Activated gamma-delta T cell (primary cell): ENCODE measurements at places on chromosomes 2 and 18.

- no peak for DNase-seq
Measured at GRCh38 chr2:202049840-202050239, 16.2 kb downstream of the FZD7 start.

GRCh38 chr2:24132543-24132942 lies 9.3 kb downstream of the FAM228B start:
- no peak for DNase-seq

GRCh38 chr2:11722292-11723060 lies 24.0 kb upstream of the LPIN1 start:
- no peak for DNase-seq

DNA sequence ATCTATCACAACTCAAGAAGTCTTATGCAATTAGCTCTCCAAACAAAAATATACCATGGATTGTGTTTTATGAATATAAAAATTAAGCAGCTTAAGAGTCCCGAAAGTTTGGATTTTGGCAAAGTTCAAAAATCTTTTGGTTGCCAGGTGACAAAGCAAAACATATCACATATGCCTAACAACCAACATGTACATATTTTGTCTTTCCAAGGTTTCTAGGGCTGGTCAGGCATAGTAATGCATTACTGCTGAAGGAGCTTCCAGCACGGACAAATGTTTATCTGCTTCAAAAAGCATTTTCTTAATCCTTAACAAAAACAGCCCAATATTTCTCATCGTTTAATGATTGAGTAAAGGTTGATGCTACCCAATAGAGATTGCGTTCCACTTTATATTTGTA lies 1327.1 kb upstream of the ZEB2 start:
- no peak for DNase-seq

DNA sequence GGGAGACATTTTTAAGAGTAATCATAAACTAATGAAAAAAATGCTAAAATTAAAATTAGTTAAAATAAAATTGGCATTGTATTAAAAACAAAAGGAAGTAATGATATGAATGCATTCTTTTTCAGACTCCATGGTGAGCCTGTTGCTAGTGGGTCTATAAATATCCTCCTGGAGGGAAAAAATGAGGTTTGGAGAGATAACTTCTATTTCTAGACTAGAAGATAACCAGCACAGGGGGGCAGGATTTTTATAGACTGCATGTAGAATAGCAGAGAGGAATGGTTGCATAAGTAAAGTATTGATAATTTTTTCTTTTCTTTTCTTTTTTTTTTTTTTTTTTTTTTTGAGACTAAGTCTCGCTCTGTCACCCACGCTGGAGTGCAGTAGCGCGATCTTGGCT lies 835.8 kb upstream of the VRK2 start:
- DNase-seq: no peak

DNA sequence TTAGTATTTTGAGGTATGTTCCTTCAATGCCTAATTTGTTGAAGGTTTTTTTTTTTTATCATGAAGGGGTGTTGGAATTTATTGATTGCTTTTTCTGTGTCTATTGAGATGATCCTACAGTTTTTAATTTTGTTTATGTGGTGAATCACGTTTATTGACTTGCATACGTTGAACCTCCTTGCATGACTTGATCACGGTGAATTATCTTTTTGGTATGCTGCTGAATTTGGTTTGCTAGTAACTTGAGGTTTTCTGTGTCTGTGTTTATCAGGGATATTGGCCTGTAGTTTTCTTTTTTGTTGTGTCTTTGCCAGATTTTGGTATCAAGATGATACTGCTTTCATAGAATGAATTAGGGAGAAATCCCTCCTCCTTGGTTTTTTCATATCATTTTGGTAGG lies 23.9 kb downstream of the CLIP4 start:
- no peak for DNase-seq

- DNase-seq: no peak
Measured at GRCh38 chr2:11513319-11513718, 20.5 kb upstream of the GREB1 start.

- DNase-seq: no peak
Measured at GRCh38 chr2:205387350-205388055, 294.8 kb upstream of the NRP2 start.

GRCh38 chr2:54522624-54523281 lies 66.6 kb downstream of the SPTBN1 start:
- DNase-seq: no peak

GRCh38 chr18:29434650-29435049 lies 1257.7 kb upstream of the CDH2 start:
- DNase-seq: no peak

- no peak for DNase-seq
Measured at GRCh38 chr2:88110830-88111229, 17.0 kb downstream of the FABP1 start.

GRCh38 chr2:216221811-216222210 lies 112.7 kb downstream of the XRCC5 start:
- DNase-seq: no peak

DNA sequence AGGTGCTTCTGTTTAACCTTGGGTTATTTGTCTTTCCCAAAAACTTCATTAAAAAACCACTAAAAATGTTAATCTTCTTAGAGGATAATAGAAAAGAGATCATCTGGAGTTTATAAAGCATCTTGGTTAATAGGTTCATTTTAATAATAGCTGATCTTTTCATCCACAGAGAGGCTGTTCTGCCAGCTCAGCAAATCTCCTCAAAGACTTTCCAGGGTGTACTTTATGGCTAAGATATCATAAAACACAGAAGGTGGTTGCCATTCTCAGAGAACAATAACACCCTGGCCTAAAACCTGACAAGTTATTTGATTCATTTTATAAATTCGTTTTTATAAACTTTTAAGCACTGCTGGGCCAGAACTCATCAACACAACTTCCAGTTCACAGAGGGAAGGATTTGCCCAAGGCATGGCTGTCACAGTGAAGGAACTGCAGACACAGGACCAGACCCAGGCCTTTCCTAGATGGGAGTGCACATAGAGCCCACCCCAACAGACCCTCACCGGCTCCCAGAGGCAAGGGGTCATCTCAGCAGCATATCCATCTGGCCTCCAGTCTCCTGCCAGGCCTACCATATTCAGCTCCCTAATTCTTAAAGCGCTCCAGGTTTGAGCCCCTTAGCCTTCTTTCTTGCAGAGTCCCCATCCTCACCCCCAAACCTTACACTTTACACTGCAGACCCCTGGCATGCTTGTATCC lies 203.4 kb upstream of the RAB6C start:
- DNase-seq: no peak

GRCh38 chr2:199977984-199978415 lies 22.6 kb downstream of the MAIP1 start:
- no peak for DNase-seq

- DNase-seq: no peak
Measured at GRCh38 chr2:170361090-170361936, 183.4 kb downstream of the MYO3B start.
